H4 (cell line): ENCODE measurements at places on chromosomes 12 and 14.

GRCh38 chr12:58906917-58907316 is 13.4 kb downstream of the LRIG3 start:
- DNase-seq: no peak

- DNase-seq: peak; percentile 5
Observed at GRCh38 chr14:80275208-80275850, 64.0 kb upstream of the DIO2 start.

DNA sequence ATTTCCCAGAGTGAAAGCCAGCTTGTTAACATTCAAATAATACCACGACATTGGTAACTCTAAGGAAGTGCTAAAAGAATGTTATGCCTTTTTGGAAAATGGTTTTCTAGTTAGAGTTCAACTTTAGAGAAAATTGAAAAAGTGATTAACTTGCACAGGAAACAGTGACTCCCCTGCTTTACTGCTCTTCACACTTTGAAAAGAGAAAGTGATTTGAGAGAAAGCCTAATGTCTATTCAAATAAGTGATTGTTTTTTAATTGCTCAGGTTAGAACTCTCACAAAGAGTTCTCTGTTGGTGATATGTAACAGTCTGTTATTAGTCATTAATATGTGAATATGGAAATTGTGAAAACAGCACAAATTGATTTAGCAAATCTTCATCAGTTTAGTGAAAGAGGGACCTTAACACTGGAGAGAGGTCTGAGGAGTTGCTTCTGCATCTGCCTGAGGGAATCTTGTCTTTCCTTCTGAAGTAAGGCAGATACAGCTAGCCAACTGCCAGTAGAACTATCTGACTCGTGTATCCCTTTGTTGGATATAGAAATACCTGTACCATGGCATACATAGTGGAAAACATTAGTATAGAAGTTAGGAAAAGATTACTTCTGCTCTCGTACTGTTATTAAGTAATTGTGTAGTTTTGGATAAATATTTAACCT is 25.5 kb downstream of the ATF7IP start:
- no peak for DNase-seq

DNA sequence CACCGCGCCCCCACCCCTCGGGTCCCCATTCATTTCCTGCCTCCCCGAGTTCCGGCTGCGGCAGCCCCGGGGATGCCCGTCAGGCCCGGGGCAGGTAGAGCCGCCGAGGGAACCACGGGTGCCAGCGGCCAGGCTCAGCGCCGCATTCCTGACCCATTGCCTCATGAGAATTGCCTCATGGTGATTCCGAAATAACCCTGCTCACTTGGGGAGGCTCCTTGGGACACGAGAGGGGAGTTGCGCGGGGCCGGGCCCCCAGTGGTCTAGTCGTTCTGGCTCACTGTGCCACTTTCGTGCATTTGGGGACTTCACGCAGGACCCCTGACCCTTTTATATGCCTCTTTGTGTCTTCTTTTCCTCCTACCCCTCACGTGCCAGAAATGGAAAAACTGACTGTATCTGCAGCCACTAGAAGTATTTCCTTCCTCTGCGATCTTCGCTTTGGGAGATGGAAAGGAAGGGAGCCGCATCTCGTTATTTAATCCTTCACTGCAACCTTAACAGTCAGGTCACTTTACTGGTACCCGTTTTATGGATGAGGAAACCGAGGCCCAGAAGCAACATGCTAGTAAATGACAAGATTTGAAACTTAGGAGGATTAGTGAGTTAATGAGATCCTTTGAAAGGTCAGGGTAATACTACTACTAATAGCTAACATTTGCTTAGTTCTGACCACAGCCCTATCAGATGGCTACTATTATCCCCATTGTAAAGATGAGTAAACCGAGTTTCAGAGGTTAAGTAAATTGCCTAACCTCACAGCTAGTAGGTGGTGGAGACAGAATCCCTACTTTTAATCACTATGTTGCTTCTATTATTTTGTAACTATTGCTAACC is 768 bp downstream of the PTPN11 start:
- DNase-seq: peak; percentile 54

GRCh38 chr12:57129889-57130288 is 1.6 kb downstream of the LRP1 start:
- DNase-seq: no peak
